Activated T-cell treated with anti-CD3 and anti-CD28 coated beads for 1 hour (primary cell): ENCODE measurements at places on chromosomes 6 and 20.

GRCh38 chr6:19408331-19408730, 428.8 kb upstream of the ID4 start:
- DNase-seq, result no peak

- DNase-seq, result no peak
These were observed 338.4 kb upstream of the CITED2 start for GRCh38 chr6:139712830-139713229.

GRCh38 chr20:46252352-46253091, 55.8 kb downstream of the CDH22 start:
- no peak for DNase-seq

DNA sequence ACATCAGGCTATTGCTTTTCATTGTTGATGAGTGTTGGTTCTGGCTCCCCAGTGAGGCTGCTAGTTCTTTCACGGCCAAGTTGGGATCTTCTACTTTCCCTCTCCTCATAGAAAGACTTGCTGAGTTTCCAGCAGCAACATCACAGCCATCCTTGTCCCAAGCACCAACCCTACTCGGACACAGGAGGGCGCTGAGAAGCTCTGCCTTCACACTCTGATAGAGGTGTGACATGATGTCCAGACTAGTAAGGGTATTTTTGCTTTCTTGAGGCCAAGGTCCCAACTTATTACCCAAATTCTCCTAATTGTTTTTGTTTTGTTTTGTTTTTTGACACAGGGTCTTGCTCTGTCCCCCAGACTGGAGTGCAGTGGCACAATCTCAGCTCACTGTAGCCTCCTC, 3.0 kb upstream of the GCM1 start:
- no peak for DNase-seq
